ENCODE measurements at places on chromosomes 1 and 21.
A peak's percentile ranks its signal among the peaks of the same experiment; 100 is the strongest.

GRCh38 chr1:32684167-32684811 lies 18.3 kb downstream of the SYNC start:
- peak; percentile 27 for DNase-seq

DNA sequence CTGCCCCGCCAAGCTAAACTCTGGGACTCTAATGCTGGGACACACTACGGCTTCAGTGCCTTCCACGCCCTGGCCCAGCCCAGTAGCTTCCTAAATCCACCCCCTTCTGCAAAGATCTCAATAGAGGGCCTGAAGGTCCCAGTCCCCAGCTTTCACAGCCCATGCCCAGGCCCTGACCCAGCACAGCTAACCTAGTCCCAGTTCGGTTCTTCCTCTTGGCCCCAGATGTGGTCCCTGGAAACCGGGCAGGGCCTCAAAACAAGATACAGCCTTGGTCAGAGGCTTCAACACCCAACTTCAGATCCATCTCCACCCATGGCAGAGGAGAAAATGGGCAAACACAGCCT lies 646 bp upstream of the PDZK1IP1 start:
- DNase-seq, result no peak

DNA sequence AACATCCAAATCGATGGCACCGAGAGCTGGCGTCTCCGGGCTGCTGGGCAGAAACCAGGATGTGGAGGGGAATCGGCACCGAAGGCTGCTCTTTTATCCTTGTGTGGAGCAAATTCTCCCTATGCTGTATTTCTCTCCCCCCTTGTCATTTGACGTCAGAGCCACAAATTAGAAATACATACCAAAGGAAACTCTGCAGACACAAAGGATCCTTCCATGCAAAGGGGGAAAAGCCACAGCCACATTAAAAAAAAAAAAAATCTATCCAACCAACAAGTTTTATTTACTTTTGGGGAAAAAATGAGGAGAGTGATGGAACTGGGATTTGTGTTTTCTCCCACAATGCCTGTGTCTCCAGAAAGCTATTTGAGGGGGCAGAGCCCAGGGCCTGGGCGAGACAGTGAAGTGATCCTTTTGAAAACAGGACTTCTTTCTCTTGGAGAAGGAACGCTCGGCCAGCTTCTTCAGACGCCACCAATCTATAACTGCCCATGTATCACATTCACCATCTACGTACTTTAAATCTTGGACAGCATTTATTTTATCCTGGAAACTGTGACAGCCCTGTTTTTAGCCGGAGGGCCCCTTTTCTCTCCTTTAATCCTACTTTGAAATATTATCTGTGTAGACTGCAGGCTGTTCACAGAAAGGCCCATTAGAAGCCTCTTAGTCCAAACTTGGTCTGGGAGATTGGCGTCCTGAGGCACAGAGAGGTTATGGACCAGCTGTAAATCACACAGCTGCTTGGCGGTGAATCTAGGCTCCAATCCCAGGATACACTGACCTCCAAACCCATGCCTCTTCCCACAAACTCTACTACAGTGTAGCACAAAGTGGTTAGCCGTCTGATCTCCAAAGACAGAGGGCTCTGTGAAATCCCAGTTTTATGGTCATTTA lies 4.5 kb downstream of the KANK4 start:
- DNase-seq, result no peak

- no peak for DNase-seq
These were observed 2.6 kb downstream of the CROCC start for GRCh38 chr1:16924216-16924918.

DNA sequence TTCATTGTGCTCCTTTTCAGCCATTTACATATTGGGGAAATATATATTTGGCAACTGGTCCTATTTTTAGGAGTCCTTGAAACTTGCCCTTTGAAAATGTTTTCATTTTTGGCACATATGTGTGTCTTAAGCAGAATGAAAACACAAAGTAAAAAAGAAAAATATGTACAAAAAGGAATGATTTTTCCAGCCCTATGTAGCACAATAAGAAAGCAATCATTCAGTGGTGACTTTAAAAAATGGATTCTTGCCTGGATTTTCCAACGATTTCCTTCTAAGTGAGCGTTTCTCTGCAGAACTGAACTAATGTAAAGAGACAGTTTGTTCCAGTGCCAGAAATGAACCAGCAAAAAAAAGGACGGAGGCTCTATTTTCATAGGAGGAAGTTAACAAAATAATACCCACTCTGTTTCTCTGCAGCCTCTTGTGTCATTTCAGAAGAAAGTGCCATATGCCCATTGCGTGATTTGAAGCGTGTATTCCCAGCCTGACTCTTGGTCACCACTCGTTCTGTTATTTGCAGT lies 340.1 kb downstream of the SETD4 start:
- DNase-seq, result no peak

DNA sequence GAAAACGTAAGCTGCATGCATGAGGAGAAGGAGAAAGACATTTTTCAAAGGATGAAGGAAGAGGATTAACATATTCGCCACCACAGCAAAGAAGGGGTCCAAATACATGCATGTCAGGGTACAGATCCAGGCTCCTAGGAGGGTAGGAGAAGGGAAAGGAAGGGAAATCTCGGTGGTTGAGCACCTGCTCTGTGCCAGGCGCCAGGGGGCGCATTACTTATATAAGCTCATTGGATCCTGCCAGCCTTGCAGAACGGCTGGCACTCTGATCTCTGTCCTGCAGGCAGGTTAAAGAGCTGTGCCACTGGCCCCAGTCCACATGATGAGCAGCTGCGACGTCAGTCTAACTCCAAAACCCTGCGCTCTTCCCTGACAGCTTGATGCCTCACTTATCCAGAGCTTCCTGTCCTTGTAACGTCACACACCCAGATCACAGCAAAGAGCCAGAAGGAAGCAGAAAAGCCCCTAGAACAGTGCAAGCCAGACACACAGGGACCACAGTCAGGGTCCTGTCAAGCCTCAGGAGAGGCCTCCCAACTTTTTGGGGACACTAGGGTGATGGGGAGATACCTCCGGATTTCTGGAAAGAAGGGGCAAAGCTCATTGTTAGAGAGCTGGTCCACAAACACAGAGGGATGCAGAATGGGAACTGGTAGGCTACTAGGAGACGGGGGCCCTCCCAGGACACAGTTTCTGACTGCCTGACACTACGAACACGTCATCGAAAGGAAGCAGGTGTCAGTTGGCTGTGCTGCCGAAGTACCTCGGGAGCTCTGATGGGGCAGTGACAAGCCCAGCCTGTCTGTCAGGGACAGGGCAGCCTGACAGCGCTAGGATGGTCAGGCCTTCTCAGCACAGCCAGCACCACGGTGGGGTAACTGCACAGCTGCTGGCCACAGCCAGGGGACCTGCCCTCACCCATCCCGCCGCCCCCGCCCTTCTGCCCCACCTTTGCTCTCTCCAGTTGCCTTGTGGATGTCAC lies 99.1 kb downstream of the BEND5 start:
- DNase-seq, result no peak

- no peak for DNase-seq
These were observed 336.5 kb upstream of the ADGRL2 start for GRCh38 chr1:81463936-81464837.

- DNase-seq, result no peak
These were observed 163.0 kb downstream of the ADGRL4 start for GRCh38 chr1:78843546-78843945.

DNA sequence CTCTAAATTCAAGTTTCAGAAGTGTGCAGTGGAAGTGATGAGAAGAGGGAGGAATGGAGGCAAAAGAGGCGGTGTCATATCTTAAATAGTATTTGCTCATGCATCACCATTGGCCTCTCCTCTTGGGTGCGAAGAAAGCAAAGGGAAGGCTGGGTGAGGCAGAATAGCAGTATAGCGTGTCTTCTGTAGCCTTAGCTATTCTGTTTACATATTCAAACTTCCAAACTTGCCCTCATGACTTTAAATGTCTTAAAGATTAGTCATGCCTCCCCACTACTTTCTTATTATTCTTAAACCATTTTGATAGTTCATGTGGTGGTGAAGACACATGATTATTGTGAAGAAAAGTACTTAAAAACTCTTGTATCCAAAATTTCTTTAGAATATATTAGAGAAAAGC lies 104.6 kb upstream of the TENT5C start:
- no peak for DNase-seq

DNA sequence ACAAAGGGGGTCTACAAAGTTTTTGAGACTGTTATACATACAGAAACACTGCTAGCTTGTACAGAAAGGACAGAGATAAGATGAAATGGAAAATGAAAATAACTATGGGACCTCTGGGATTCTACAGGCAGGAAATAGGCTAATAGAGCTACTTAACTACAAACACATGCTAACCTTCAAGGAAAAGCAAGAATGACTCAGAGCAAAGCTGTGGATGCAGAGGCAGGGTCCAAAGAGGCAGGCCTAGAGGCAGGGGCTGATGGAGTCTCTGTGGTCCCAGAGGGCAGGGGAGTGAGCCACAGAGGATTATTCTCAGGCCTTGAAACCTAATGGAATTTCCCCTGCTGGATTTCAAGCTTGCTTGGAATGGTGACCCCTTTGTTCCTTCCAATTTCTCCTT lies 18.7 kb upstream of the GOLT1A start:
- peak; percentile 26 for DNase-seq

DNA sequence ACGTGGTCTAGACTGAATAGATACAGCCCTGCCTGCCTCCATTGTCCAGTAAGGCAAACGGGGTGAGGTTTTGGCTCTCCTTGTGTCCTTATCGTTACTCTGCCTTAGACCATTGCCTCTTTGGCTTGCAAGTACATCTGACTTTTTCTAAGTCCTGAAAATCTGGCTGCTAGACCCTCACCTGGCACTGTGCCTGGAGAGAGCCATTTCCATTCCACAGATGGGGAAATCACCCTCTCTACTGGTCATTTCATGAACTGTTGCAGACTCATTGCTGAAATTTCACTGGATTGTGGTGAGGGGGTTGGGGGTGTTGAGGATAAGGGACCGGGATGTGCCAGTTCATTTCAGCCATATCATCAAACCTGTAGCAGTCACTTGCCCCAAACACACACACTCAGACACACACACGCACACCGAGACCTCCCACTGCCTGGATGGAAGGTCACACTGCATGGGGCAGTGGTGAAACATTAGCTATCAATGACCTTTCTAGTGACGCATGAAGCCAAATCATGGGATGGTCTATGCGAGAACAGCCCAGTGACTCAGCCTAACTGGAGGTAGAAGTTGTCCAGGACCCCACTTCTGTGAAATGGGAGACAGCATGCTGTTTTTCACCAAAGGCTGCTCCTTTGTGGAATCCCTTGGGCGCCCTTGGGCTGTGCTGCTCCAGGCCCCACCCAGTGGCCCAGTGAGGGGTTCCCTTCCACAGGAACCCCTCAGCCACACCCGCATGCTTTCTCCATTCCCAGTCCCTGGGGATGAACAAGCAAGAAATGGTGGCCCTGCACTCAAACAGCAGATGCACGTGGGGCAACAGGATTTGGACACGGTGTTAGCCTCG lies 34.9 kb upstream of the VASH2 start:
- no peak for DNase-seq

DNA sequence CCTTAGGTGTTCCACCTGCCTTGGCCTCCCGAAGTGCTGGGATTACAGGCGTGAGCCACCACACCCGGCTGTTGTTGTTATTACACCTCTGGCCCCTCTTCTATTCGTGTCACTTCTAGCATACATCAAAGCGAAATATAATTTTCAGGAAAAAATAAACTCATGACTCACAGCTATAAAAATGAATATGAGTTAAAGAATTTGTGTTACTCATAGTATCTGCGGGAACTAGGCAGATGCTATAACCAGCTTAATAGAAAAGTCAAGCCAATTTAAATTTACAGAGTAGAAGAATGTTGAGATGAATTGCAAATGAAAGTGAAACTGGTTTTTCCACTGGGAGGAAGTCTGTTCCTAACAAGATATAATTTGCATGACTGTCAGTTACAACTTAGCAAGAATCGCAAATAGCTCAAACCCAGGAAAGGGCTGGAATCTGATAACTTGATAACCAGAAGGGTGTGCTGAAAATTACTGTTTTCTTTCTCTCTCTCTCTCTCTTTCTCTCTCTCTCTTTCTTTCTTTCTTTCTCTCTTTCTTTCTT lies 11.2 kb downstream of the OR2W3 start:
- DNase-seq, result peak; percentile 4

GRCh38 chr1:113990530-113990929 lies 11.3 kb downstream of the OLFML3 start:
- DNase-seq, result no peak

DNA sequence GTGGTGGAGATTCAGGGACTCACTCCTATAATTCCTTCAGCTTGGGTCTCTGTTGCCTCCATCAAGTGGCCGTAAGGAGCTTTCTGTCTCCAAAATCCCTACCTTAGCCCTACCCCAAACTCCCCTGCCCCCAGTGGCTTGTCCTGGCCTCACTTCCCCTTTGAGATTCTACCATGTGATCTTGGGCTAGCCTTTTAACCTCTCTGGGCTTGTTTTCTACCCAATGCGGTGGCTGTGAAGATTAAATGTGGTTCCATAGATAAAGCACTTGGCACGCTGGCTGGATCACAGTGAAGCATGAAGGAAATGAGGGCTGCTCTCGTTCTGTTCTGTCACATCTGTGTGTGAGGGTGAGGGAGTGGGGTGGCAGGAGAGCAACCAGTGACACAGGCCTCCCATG lies 43.6 kb downstream of the FAAH start:
- DNase-seq, result no peak

DNA sequence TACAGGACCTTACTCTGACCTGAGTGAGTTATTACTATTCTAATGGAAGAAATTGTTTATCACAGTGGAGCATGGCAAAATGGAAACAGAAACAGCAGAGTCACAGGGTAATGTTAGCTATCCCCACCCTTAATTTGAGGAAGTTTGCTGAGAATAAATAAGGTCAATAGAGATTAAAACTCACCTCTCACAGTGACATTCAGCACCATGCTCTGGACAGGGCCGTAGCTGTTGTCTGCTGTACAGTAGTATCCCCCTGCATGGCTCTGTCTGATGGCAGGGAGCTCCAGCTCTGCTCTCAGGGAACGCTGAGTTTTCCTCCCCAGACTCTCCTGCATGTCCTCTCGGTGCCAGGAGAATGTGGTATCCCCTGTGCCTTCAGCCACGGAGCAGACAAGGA lies 11.9 kb downstream of the FCRL4 start:
- no peak for DNase-seq

- no peak for DNase-seq
These were observed 296.8 kb downstream of the TPR start for GRCh38 chr1:186078245-186078644.

GRCh38 chr1:24151175-24151533 lies 8.2 kb upstream of the IL22RA1 start:
- no peak for DNase-seq

GRCh38 chr1:34918977-34919561 lies 10.4 kb downstream of the DLGAP3 start:
- DNase-seq, result no peak

GRCh38 chr1:160131803-160132565 lies 16.4 kb downstream of the ATP1A2 start:
- no peak for DNase-seq

DNA sequence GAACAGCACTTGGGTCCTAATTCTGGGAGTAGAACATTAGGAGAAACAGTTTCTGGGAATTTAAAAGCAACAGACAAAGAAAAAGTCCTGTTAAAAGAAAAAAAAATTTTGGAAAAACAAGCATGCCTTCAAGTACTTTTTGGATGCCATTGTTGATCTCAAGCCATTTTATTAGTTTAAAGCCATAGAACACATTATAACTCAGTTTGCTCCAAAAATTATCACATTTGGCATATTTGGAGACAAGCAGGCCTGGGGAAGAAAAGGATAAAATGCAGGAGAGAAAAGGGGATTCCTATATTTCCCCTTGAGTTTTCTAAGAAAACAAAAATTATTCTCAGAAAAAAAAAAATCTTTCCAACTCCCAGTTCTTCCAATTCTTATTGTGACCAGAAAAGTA lies 146.8 kb downstream of the TENT5C start:
- DNase-seq, result no peak
